ENCODE measurements at places on chromosomes 1 and 21.

DNA sequence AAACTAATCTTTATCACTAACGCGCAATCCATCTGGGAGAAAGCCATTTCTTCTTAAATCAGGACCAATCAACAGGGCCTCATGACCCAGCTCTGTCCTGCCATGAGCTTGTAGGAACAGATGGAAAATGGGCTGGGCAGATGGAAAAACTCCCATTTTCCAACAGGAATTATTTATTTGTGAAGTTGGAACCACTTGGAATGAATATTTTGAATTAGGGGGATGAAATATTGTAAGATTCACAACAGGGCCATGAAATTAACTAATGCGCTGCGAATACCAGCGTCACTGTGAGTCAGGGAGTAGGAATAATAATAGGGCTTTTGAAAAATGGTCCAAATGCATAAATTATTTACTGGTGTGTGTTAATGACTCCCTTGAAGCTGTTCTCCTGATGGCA, 53.1 kb upstream of the CYP2J2 start:
- H3K27ac ChIP-seq, result no peak overlapping the region
- no peaks in the 10 kb centered on the region for H3K27me3 ChIP-seq
- no peak for DNase-seq
- H3K4me3 ChIP-seq, result no peak overlapping the region

GRCh38 chr1:207191776-207192175, 87.7 kb downstream of the C4BPA start:
- H3K36me3 ChIP-seq, result no peaks in the 10 kb centered on the region
- H3K27ac ChIP-seq, result no peak overlapping the region
- no peaks in the 10 kb centered on the region for H3K27me3 ChIP-seq
- no peak overlapping the region for H3K4me3 ChIP-seq
- DNase-seq, result no peak

DNA sequence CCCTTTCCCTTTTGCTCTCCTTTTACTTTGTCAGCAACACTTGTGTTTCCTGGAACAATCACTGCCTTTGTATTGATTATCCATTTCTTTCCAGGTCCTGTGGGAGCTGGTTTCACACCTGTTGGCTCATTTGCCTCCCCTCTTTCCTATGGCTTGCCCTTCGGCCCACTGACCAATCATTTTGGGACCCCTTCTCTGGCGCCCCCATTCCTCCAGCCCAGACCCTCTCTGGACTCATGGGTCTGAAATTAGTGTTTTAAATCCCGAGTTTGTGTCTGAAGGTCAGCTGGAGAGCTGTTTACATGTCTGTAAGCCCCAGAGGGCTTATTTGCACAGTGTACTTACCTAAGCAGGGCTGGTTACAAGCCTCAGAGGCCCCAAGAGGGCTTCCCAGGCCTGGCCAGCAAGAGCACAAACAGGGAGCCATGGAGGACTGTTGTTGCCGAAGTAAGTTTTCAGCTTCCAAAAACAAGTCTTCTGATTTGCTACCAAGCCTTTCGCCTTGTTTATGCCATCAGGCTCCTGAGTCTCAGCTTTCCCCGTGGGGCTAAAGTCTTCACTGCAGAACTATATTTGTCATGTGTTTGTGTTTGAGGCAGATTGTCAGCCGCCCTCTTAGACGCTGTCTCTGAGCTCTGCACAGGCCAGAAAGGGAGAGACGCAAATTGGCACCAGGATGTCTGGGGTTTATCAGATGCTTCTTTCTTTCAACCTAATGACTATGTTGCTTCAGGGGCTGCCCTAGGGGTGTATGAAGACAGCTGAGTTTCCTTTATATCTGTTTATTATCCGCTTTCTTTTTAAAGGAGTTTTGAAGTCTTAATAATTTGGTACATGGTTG, 93.0 kb downstream of the ATP1A1 start:
- H3K36me3 ChIP-seq, result no peaks in the 10 kb centered on the region
- no peaks in the 10 kb centered on the region for H3K27me3 ChIP-seq
- DNase-seq, result no peak
- H3K27ac ChIP-seq, result no peak overlapping the region

DNA sequence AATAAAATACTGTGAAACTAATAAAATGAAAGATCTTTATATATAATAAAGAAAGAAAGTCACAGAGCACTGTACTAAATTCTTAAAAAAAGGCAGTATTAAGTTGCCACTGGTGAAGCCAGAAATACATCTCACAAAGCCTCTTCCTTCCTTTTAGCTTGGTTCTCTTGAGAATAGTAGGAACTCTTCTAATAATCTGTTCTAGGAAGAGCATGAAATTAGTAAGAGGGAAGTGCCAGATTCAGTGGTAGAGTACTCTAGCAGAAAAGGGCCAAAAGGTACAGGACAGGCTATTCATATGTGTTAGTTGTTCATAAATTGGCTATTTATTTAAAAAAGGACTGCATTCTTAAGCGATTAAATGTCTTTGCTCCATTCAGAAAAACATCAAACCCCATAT, 33.7 kb downstream of the CTTNBP2NL start:
- no peak overlapping the region for H3K4me3 ChIP-seq
- H3K36me3 ChIP-seq, result no peaks in the 10 kb centered on the region
- no peaks in the 10 kb centered on the region for H3K4me1 ChIP-seq
- no peaks in the 10 kb centered on the region for H3K27me3 ChIP-seq
- DNase-seq, result no peak
- no peak overlapping the region for H3K27ac ChIP-seq

GRCh38 chr1:169550294-169550693, 36.0 kb downstream of the F5 start:
- no peak overlapping the region for H3K27ac ChIP-seq
- no peak overlapping the region for H3K4me3 ChIP-seq
- no peaks in the 10 kb centered on the region for H3K4me1 ChIP-seq
- no peaks in the 10 kb centered on the region for H3K36me3 ChIP-seq
- H3K27me3 ChIP-seq, result no peaks in the 10 kb centered on the region
- no peak for DNase-seq

GRCh38 chr1:34070201-34070836, 94.7 kb downstream of the CSMD2 start:
- no peaks in the 10 kb centered on the region for H3K36me3 ChIP-seq
- DNase-seq, result no peak
- H3K27ac ChIP-seq, result no peak overlapping the region
- H3K27me3 ChIP-seq, result no peaks in the 10 kb centered on the region
- peaks cover 14% of the 10 kb centered on the region for H3K4me1 ChIP-seq

DNA sequence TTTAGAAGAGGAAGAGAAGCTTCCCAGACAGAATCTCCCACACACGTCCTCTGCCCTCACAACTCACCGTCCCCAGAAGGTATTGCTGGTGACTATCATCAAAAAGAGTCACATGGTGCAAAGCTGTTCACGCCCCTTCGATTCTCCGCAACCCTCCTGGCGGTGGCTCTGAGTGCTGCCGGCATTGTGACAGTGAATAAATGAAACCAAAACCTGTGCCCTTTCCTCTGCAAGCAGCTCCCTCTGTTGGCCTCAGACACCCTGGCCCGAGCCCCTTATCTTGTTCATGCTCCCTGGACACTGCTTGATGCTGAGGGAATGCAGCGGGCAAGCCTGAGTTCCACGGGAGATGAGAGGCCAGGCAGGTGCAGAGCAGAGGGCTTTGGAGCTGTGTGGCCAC, 510.3 kb downstream of the NPHP4 start:
- no peaks in the 10 kb centered on the region for H3K4me1 ChIP-seq
- no peak overlapping the region for H3K27ac ChIP-seq
- DNase-seq, result peak; percentile 69
- no peaks in the 10 kb centered on the region for H3K36me3 ChIP-seq
- no peaks in the 10 kb centered on the region for H3K27me3 ChIP-seq
- H3K4me3 ChIP-seq, result no peak overlapping the region

DNA sequence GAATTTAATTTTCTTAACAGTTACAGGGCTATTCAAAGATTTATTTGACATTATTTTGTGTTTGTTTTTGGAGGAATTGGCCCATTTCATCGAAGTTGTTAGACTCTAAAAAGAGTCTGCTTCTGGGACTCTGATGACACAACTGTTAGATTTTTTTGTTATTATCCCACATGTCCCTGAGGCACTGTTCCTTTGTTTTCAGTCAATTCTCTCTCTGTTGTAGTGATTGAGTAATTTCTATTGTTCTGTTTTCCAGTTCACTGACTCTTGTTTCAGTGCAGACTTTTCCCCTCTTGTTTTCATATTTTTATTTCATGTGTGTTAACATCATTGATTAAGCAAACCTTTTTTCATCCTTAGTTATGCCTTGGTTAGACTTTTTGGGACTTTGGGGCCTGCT, 325.0 kb downstream of the ZNF326 start:
- no peak overlapping the region for H3K27ac ChIP-seq
- no peak overlapping the region for H3K4me3 ChIP-seq
- DNase-seq, result no peak
- H3K27me3 ChIP-seq, result no peaks in the 10 kb centered on the region

GRCh38 chr21:25406887-25407579, 200.2 kb downstream of the MRPL39 start:
- DNase-seq, result no peak
- H3K27ac ChIP-seq, result no peak overlapping the region
- H3K27me3 ChIP-seq, result no peaks in the 10 kb centered on the region
- H3K36me3 ChIP-seq, result no peaks in the 10 kb centered on the region
- H3K4me3 ChIP-seq, result no peak overlapping the region
- no peaks in the 10 kb centered on the region for H3K4me1 ChIP-seq

- no peak for DNase-seq
- H3K4me3 ChIP-seq, result peak overlapping the region; percentile 44
- no peak overlapping the region for H3K27ac ChIP-seq
- peaks cover 19% of the 10 kb centered on the region for H3K4me1 ChIP-seq
These were observed 53.6 kb downstream of the RHBG start for GRCh38 chr1:156422602-156423091.

DNA sequence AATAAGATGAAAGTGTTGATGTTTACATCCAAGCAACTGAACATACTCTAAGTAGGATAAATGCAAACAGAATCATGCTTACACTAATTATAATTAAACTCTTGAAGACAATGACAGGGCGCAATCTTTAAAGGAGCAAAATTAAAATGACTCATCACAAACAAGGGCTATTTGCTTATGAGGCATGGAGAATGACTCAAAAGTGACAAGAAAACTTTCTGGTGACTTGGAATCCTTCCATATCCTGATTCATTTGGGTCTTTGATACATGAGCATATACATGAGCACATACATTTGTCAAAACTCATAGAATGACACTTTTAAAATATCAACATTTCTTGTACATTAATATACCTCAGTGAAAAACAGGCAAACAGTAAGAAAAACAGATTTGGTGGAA, 1632.3 kb downstream of the KCNT2 start:
- no peaks in the 10 kb centered on the region for H3K36me3 ChIP-seq
- DNase-seq, result no peak
- H3K27ac ChIP-seq, result no peak overlapping the region

GRCh38 chr21:15436031-15436430, 293.8 kb upstream of the USP25 start:
- H3K27ac ChIP-seq, result no peak overlapping the region
- DNase-seq, result no peak
- H3K36me3 ChIP-seq, result no peaks in the 10 kb centered on the region
- H3K4me3 ChIP-seq, result no peak overlapping the region
- peaks cover 2% of the 10 kb centered on the region for H3K4me1 ChIP-seq

- H3K27me3 ChIP-seq, result peaks cover 3% of the 10 kb centered on the region
- H3K4me3 ChIP-seq, result peak overlapping the region; percentile 92
- peaks cover 1% of the 10 kb centered on the region for H3K36me3 ChIP-seq
- peak overlapping the region; percentile 3 for H3K27ac ChIP-seq
These were observed 2.0 kb downstream of the PDPN start for GRCh38 chr1:13585612-13585991.

DNA sequence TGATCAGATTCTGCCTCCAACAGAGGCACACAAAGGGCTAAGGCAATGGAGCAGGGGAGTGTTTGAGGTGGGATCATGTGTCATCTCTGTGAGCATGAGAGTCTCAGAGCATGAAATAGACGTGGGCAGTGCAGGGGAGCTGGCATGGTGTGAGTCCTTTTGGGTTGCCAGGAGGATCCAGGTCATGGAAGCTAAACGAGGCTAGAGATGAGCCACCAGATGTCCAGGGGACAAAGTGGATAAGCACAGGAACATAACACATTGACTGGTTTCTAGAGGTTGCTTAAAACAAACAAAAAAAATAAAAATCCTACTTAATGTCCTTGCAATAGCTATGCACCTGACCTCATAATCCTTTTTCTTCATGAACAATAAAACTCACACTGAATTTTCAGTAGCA, 254.8 kb upstream of the GREM2 start:
- no peaks in the 10 kb centered on the region for H3K36me3 ChIP-seq
- no peak overlapping the region for H3K4me3 ChIP-seq
- no peaks in the 10 kb centered on the region for H3K27me3 ChIP-seq
- H3K27ac ChIP-seq, result no peak overlapping the region

DNA sequence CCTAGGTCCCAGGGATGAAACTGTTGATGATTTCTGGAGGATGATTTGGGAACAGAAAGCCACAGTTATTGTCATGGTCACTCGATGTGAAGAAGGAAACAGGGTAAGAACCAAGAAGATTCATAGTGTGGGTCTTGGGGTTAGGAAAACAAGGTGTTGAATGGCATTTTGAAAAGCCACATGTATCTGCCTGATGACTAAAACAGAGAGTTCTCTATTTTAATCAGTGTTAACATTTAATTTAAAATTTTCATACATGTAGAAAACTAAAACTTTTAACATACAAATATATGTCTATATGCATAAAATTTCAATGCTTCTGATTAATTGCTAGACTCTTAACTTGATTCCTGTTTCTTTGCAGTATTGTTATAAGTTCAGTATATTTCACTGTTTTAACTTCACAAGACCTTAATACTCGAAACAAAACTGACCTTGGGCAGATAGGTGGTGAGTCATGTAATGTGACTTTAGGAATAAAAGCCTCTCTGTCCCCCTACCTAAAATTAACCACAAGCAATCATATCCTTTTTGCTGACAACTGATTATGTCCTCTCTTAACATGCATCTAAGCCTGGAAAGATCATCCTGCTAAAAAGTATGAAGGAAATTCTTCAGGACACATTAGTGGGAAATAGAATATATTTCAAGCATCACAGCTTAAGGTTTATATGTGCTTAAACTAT, 95.6 kb downstream of the PTPRC start:
- H3K27me3 ChIP-seq, result no peaks in the 10 kb centered on the region
- H3K27ac ChIP-seq, result no peak overlapping the region
- H3K4me3 ChIP-seq, result no peak overlapping the region
- H3K36me3 ChIP-seq, result no peaks in the 10 kb centered on the region
- H3K4me1 ChIP-seq, result no peaks in the 10 kb centered on the region

DNA sequence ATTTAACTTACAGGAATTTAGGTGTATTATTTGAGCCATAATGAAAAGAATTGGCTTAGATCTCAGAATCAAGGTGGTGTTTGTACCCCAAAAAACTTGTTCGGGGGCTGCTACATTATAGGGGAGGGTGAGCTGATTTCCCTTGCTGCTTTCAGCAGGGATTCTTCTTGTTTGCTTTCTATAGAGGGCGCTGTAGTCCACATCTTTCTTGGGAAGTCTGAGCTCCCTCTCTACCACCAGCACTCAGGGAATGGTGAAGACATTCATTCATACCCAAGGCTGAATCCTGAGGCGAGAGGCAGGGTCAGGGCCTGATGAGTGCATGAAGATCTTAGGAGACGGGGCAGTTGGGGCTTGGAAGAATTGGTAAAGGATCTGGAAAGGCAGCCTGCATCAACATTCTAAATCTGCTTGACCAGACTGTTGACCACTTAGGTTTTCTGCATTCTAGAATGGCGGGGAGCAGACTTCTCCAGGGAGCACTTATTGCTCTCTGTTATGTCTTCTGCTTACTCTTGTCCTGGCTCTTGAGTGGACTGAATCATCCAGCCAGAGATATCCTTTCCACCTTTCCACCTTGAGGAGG, 18.9 kb downstream of the SPATA46 start:
- H3K27me3 ChIP-seq, result no peaks in the 10 kb centered on the region
- H3K27ac ChIP-seq, result no peak overlapping the region
- no peaks in the 10 kb centered on the region for H3K36me3 ChIP-seq
- no peak overlapping the region for H3K4me3 ChIP-seq
- H3K4me1 ChIP-seq, result peaks cover 6% of the 10 kb centered on the region
- DNase-seq, result no peak

Data from H1 (cell line).